GM04504 (cell line): ENCODE measurements at places on chromosomes 5 and 9.

- DNase-seq, result no peak
Measured at GRCh38 chr5:528629-529511, 4.6 kb upstream of the SLC9A3 start.

DNA sequence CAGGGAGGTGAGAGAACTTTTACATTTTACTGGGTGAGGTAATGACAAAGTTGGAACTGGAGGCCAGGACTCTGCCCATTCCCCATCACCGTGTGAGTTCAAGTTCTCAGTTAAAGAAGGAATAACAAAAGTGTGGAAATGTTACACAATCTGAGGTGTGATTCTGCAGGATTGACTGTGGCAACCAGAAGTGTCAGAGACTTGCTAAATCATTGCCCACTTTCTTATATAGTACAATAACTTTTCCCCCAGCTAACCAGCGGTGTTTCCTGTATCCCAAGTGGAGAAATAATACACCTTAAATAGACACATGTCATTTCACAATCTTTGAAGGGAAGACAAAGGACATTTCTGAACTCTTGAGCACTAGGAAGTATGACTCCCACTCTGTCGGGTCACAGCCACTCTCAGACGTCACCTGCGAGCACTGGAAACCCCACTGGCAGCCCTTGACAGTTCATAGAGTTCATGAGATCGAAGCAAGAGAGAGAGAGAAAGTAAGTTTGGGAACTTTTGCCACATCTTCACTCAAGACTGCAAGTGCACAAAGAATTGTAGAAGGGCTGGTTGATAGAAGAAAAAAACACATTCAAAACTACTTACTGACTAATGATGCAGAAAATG lies 28.4 kb downstream of the PAX5 start:
- no peak for DNase-seq

DNA sequence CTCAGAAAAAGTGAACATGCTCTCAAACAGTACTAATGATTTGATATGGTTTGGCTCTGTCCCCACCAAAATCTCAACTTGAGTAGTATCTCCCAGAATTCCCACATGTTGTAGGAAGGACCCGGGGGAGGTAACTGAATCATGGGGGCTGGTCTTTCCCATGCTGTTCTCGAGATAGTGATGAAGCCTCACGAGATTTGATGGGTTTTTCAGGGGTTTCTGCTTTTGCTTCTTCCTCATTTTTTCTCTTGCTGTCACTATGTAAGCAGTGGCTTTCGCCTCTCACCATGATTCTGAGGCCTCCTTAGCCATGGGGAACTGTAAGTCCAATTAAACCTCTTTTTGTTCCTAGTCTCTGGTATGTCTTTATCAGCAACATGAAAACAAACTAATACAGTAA lies 401.3 kb downstream of the BNC2 start:
- DNase-seq, result no peak

- DNase-seq, result no peak
Measured at GRCh38 chr5:150122158-150122510, 33.5 kb downstream of the PDGFRB start.

GRCh38 chr5:16713386-16713928 lies 96.7 kb upstream of the RETREG1 start:
- no peak for DNase-seq

- DNase-seq, result no peak
Measured at GRCh38 chr9:99126312-99126711, 21.4 kb downstream of the TGFBR1 start.

DNA sequence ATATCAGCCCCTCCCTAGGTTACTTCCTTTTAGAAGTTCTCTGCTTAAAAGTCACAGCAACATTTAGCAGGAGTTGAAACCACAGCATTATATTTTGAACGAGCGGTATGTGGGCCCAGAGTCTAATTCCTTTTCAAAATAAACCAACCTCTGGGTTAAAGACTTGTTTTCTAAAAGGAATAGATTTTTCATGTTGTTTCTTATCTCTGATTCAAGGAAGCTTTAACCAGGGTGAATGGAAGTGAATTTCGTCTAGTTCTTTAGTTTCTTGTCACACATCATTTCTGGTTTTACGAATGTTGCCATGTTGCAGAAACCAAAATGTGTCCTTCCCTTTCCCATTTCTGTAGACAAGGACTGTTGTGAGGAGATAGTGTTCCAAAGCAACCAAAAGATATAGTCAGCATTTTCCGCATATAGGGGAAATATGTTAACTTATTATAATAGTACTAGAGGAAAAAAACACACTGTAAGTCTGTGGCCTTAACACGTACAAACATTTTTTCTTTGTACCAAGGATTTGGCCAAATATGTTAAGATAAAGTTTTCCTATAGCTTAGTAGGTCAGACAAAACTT lies 142.4 kb downstream of the PCSK5 start:
- no peak for DNase-seq

GRCh38 chr9:96378187-96378586 lies 5.3 kb downstream of the SLC35D2 start:
- no peak for DNase-seq

DNA sequence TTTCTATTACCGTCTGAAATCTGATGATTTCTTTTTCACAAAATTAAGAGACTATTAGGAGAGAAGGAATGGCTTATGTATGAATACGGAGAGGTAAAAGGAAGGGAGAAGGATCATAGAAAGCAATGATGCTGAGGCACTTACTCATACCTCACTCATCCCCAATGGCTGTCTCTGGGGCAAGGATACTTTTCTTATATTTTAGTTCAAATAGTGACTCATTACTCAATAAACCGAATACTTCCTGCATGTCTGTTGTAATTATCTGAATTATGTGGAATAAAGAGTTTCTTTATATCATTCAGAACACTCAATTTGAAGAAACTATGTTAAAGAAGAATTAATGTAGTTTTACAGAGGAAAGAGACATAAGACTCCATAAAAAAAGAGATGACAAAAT lies 284.5 kb upstream of the NUDT12 start:
- no peak for DNase-seq

GRCh38 chr5:148965511-148966265 lies 97.2 kb downstream of the SH3TC2 start:
- DNase-seq, result peak; percentile 95

- no peak for DNase-seq
Measured at GRCh38 chr5:155053501-155053900, 39.9 kb downstream of the KIF4B start.

- DNase-seq, result no peak
Measured at GRCh38 chr5:2718115-2718514, 33.4 kb downstream of the IRX2 start.

DNA sequence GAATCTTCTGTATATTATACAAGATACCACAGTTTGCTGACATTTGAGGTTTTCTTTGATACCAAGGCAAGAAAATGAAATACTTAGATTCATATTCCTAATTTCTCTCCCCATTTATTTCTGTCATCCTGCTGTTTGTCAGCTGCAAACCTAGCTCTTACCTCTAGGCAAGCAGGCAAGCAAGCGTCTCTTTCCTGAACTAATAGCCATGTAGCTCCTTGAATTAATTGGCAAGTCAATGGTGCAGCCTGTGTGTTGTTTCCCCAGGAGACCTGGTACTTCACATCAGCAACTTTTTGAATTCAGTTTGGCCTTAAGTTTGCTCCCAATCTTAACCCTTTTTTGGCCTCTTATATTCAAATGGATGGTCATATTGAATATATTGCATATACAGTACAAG lies 573.6 kb upstream of the ARRDC3 start:
- DNase-seq, result no peak

DNA sequence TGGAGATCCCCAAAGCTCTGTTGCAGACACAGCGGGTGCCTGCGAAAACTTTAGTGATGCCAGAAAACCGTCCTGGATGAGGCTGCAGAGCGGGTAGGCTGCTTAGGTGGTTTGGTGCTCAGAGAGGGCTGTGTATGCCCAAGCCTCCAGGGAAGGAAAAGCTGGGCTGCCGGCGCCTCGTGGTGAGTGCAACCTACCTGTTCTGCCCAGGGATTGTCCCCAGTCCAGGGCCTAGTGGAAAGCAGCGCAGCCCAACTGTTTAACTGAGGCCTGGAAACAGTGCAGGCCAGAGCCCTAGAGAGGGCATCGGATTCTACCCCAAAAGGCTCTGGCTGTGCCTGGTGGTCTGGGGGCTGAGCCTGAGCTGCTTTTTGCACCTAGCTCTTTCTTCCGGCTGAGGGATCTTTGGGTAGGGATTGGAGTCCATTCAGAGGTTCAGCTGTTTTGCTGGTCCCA lies 2.8 kb downstream of the LMX1B start:
- no peak for DNase-seq

- DNase-seq, result no peak
Measured at GRCh38 chr5:171648279-171649074, 137.1 kb upstream of the SMIM23 start.

- DNase-seq, result no peak
Measured at GRCh38 chr5:175521313-175521833, 43.0 kb downstream of the SFXN1 start.

DNA sequence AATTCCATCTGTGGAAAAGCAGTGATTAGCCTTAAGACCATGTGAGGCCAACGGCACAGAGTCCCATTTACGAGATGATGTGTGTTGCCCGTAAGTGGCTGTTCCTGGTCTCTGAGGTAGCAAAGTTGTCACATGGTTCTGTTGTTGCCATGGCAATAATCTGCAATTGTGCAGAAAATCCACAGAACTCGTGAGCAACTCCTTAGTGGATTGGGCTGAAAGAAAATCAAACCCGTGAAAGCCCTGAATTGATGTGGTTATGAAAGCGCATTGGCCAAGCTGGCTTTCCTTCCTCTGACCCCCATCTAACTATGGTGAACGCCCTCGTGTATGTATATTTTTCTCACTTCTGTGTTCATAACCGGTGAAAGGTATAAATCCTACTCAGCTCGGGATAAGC lies 614.7 kb downstream of the EBF1 start:
- no peak for DNase-seq

GRCh38 chr9:19022206-19022605 lies 10.8 kb downstream of the SAXO1 start:
- no peak for DNase-seq

GRCh38 chr5:146940295-146940694 lies 61.7 kb upstream of the PPP2R2B start:
- no peak for DNase-seq

GRCh38 chr5:124315741-124316415 lies 430.6 kb downstream of the ZNF608 start:
- peak; percentile 5 for DNase-seq

- no peak for DNase-seq
Measured at GRCh38 chr9:86637515-86637914, 283.3 kb upstream of the TUT7 start.

GRCh38 chr5:96538808-96539250 lies 105.8 kb upstream of the PCSK1 start:
- no peak for DNase-seq

DNA sequence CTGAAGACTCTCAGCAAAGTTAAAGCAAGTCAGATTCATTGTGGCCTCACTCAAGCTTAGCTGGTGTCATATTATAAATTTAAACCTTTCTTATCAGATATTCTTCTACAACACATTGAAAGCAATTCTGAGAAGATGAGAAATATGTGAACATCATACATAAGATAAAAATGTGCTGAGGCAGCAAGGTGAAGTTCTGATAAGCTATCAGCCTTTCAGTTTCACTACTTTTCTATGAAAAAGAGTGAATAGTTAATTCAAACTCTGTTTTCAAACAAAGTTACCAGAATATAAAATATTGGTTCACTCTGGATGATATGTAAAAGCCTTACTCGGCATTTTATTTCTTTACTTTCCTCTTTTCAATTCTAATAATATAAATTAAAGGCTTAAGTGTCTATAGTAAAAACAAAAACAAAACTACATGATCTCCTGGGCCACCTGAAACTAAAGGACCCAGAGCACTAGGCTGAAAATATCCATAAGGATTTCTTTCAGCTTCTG lies 824.4 kb downstream of the MTRR start:
- DNase-seq, result no peak

DNA sequence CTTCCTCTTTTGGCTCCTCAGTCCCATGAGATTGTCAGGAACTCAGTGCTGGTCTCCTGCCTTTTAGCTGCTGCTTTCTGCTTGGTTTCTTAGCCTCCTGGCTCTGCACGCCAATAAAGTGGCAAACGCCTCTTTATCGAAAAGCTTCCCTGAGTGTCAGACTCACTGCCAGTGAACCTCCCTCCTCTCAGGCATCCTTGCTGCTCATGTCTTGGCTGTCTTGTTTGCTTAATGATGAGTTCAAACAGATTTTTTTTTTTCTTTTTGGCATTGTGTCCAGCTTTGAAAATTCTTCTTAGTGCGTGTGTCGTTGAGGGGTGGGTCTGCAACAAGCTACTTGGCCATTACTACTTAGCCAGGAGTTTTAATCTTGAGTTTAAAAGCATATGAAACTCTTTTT lies 14.9 kb downstream of the RASGRF2 start:
- no peak for DNase-seq

GRCh38 chr9:75830303-75830702 lies 60.2 kb upstream of the PCSK5 start:
- DNase-seq, result no peak

DNA sequence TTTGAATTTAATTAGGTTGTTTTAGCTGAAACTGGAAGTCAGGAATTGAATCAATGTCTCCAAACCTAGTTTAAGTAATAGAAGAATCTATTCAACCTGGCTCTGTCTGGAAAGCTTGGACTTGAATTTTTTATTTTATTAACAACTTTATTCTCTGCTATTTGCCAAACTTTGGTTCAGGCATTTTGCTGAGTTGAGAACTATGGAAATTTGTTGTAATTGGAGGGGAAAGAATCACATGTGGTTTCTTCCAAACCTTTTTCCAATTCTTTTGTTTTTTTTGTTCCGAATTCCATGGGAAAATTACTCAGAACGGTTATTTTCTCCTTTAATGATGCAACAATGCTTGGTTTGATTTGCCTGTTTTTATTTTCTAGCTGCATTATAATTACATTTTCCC lies 98.2 kb upstream of the RPS23 start:
- no peak for DNase-seq

DNA sequence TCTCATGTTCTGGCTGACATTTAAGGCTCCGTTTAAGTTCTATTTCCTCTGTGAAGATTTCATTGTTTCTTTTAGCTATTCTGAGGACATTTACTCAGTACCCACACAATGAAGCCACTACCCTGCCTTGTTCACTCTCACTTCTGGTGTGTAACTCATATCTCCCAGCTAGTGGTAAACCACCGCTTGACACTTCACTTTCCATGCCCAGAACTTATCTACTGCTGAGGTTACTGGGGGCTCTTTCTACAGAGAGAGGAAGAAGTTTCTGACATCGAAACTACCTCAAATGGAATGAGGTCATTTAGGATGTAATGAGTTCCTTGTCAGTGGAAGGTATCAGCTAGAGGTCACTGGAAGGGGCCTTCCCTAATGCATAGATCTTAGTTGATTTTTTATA lies 501.5 kb downstream of the DMAC1 start:
- no peak for DNase-seq

- no peak for DNase-seq
Measured at GRCh38 chr5:118844351-118844750, 144.0 kb downstream of the DTWD2 start.

DNA sequence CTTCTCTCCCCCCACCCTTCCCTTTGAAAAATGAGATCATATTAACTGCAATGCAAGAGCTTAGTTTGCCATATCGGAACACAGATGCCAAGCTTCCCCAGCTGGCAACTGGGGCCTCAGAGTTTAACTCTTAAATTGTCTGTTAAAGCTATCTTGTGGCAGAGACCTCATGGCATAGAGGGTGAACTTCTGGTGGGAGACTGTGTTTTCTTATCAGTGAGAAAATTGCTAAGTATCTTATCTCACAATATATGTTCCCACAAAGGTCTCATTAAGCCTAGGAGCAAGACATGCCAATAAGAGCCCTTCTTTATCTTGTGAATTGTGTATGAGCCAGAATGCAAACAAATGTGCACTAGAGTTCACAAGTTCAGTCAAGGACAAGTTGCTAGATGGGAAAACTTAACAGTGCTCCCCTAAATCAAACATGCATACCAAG lies 12.3 kb downstream of the NFIB start:
- DNase-seq, result no peak

- DNase-seq, result no peak
Measured at GRCh38 chr5:38456657-38457399, 99.6 kb downstream of the LIFR start.
